Upper lobe of right lung (tissue), 1 donor: ENCODE measurements at places on chromosomes 6 and 20.

DNA sequence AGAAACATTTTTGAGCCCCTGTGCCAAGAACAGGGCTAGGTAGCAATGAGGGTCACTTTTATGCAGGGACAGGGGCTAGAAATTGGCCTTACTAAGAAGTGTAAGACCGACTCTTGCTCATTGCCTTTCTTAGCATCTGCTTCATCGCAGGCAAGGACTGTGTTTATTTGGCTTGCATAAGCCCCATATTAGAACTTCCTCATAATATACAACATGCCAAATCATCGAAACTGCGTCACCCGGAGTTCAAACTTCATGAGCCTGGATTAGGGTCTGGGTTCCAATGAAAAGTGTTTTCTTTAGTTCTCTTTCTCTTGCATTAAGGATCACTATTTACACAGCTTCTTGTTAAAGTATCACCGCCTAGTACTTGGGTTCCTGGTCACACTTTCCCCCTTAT lies 977 bp upstream of the SMAP1 start:
- DNase-seq = no peak

- no peak for DNase-seq
Observed at GRCh38 chr20:48247961-48248360, 462.7 kb upstream of the SULF2 start.

GRCh38 chr6:143346004-143346403 lies 104.5 kb downstream of the ADAT2 start:
- DNase-seq = no peak

- DNase-seq = no peak
Observed at GRCh38 chr6:88376768-88377387, 210.7 kb upstream of the CNR1 start.

DNA sequence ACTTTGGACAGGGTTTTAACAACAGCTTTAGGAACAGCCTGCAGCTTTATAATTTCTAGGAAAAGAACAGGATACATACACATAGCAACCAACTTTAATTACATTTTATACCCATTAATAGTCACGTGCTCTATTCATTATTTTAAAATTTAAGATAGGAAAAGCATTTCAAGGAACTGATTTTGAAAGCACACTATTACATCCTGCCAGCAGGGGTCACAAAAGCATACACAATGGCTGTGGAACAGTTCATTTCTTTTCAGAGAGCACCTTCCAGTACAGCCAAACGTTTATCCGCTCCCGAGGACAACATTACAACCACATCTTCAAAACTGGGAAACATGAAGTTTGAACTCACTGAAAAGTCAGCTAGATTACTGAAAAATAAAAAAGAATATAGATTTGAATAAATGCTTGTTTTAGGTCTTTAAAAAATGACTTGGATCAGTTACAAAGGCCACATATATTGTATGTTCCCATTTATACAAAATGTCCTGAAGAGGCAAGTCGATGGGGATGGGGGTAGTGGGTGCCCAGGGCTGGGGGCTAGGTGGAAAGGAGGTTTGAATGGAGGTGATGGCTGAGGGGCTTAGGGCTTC lies 104.6 kb upstream of the EXOC2 start:
- no peak for DNase-seq

- no peak for DNase-seq
Observed at GRCh38 chr6:149089510-149089909, 228.0 kb upstream of the TAB2 start.

GRCh38 chr6:38306931-38307330 lies 332.8 kb downstream of the BTBD9 start:
- DNase-seq = no peak

- no peak for DNase-seq
Observed at GRCh38 chr6:147065786-147066185, 138.4 kb upstream of the STXBP5 start.
